ENCODE measurements at places on chromosomes 2 and 18. TPM values are rescaled to one million over a fixed set of nuclear protein-coding genes. Genes with fewer than 3 reads are reported as not detected.

The CAPN14 gene
- 0.40 TPM for total RNA-seq

The NT5C1B gene
- not detected for total RNA-seq

The SRD5A2 gene
- not detected for total RNA-seq

The PRR30 gene
- not detected for total RNA-seq

The IL36A gene
- total RNA-seq, result not detected

The CAPN13 gene
- total RNA-seq, result not detected

GRCh38 chr2:163719331-163719730 lies 16.5 kb downstream of the FIGN start:
- DNase-seq, result no peak

DNA sequence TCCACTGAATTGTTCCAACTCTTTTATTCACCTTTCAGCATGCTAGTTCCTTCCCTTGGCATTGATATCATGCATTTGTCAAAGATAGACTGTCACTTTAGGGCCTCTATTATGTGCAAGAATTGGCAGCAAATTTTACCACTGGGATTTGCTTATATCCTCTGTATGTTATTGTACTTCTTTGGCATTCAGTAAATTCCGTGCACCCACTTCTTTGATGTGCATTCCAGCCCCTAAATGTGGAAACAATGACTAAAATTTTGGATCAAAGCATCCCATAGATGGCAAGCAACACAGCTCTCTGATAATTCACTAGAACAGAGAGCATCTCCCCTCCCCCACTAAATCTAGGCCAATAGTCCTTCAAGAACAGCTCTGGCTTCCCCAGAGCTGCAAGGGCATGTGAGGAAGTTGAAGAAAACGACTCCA lies 399.0 kb upstream of the HNRNPA3 start:
- no peak for DNase-seq

- DNase-seq, result no peak
Measured at GRCh38 chr2:15795426-15795825, 144.9 kb upstream of the MYCN start.

- no peak for DNase-seq
Measured at GRCh38 chr2:23042216-23042906, 342.6 kb upstream of the KLHL29 start.

- DNase-seq, result no peak
Measured at GRCh38 chr2:21029519-21029918, 14.4 kb downstream of the APOB start.

DNA sequence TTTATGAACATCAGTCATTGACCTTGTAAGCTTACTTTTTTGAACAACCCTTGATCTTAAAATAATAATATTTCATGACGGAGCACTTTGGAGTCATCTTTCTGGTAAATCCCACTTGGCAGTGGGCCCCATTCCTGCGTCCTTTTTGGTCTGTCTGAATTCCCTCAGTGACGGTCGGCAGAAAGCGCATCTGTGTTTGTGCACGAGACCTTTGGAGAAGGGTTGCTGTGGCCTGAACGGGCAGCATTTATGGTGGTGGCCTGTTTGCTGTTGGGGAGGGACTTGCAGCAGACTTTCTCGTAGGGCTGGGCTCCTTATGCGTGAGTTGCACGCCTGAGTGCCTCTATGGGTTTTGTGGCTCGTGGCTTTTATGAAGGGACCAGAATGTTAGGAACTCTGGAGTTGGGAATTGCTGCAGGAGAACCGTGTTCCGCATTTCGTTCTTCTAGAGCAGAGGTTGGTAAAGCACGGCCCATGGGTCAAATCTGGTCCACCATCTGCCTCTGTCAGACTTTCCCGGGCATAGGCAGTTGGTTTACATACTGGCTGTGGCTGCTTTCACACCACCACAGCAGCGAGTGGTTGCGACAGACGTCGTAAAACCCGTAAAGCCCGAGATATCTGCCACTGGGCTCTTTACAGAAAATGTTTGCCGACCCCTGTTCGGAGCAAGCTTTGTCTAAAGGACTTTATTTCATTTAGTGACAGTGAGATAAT lies 30.8 kb downstream of the LPIN1 start:
- no peak for DNase-seq

- DNase-seq, result no peak
Measured at GRCh38 chr2:237140689-237141285, 55.1 kb downstream of the COPS8 start.

DNA sequence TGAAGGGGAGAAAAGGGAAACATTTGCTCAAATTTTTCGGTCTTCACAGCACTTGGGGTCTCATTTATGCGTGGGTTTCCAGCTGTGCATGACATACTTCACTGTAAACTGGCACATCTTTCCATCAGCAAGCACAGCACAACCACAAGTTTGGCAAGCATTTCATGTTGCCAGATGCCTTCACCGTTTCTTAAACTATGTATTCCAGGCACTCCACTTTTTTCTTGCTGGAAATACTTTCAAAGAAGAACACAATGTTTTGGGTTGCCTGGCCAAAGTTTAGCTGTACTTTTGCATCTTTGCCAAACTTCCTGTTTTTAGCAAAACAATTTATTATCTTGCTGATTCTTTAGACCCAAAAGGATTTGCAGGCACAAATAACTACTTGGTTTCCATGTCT lies 194.6 kb upstream of the MEIS1 start:
- no peak for DNase-seq

DNA sequence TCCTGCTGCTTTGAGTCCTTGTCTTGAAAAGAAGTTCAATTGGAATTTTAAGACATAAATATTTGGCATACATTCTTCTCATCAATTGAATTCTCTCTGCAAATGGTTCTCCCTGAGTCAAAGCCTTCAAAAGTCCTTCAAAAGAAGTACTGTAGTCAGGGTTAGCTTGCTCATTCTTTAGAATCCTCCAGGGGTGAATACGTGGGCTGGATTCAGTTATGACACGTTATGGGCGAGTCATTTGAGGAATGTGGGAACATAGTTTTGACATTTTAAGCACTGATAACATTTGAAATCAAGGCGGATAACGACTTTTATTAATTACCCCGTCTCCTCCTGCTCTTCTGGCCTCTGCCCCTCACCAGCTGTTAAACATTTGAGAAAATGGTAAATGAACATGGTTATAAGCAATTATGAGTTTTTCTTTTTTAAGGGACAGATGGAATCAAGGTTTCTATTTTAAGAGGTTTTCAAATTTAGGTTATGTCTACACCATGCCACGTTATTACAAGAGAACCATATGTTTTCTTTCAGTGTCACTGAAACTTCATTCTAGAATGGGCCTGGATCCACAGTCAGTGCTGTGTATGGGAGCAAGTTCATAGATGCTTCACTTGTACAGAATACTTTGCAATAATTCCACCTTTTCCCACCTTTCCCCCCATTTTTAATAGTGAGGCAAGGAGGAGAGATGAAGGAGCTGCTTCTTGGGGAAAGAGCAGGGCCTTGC lies 273.1 kb downstream of the TSN start:
- DNase-seq, result no peak

GRCh38 chr2:85831735-85832134 lies 57.1 kb downstream of the ST3GAL5 start:
- DNase-seq, result no peak

DNA sequence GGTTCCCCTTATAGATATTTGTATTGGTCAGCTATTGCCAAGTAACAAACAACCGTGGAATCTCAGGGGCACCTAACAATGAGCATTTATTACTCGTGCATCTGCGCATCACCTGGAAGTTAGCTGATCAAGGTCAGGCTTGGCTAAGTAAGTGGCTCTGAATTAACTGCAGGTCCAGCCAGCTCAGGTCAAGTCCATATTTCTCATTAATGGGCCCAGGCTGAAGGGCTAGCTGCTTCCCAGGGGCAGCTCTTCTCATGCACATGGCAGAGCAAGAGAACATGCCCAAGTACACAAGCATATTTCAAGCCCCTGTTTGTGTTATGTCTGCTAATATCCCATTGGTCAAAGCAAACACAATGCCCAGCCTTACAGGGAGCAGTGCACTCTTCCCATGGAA lies 7.8 kb upstream of the DGUOK start:
- DNase-seq, result no peak

GRCh38 chr2:171754254-171754939 lies 67.1 kb downstream of the DYNC1I2 start:
- DNase-seq, result no peak
